ENCODE measurements at places on chromosomes 13 and 19. TPM values are rescaled to one million over a fixed set of nuclear protein-coding genes. Genes with fewer than 3 reads are reported as not detected.

- no peak for DNase-seq
These were observed 481 bp downstream of the ALOX5AP start for GRCh38 chr13:30735872-30736175.

- DNase-seq: no peak
These were observed 108.9 kb downstream of the RBM26 start for GRCh38 chr13:79297128-79297527.

DNA sequence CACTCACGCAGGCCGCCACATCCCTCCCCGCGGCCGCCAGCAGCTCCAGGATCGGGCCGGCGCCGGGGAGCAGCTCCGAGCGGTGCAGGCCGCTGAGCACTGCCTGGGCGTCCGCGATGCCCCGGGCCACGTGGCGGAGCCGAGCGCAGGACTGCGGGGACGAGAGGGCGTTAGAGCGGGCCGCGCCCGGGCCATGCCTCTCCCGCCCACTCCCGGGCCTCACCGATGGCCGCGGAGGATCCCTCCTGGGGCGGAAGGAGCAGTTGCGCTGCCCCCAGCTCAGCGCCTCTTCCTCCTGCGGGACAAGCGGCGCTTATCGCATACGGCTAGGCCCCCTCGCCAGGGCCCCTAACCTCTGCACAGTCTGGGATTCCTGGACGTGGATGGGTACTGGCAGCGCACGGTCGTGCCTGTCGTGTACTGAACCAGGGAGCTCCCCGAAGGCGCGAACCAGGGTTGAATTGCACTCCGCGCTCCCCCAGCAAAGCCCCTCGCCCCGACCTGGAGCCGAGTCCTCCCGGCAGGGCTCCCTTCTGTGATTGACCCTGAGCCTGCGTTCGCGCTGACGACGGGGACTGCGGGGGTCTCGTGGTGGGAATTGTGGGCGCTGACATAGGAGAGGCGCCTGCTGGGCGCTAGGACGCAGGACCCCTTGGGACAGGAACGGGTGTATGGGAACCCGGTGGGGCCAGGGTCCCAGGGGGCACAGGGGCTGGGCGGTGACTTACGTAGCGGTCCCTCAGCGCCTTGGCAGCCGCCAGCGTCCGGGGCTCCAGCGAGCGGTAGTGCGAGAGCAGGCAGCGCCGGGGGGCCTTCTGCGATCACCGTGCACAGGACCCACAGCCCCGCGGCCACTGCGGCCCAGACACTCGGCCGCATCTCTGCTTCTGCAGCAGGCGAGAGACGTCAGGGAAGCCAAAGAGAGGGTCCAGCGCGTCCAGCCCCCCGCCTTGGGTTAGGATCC, 673 bp downstream of the IFNL4 start:
- DNase-seq: peak; percentile 22

DNA sequence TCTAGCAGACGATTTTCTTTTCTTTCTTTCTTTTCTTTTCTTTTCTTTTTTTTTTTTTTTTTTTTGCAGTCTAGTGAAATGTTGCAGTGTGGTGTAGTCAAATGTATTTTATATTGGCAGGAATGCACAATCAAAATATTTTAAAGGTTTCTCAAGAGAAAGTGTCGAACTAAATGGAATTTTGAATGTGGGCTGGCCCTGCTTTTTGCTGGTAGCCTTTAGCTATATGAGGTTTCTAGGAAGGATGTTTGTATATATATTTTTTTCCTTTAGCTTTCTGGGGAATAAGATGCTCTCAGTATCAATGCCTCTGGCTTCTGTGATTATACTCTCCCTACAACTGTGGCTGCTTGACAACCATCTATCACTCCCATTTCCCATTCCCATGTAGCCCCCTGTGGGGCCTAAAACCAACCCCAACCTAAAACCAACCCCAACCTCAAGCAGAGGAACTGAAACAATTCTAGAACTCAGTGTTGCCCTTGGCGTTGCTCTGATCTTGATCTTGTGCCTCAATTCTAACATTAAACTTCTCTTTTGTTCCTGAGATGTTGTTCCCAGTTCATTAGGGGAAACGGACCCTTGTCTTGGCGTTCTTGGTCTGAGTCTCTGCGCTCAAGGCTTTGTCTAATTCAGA, 27.1 kb downstream of the CYSLTR2 start:
- DNase-seq: no peak

Gene NOVA2
- 4.2 TPM for polyA plus RNA-seq

DNA sequence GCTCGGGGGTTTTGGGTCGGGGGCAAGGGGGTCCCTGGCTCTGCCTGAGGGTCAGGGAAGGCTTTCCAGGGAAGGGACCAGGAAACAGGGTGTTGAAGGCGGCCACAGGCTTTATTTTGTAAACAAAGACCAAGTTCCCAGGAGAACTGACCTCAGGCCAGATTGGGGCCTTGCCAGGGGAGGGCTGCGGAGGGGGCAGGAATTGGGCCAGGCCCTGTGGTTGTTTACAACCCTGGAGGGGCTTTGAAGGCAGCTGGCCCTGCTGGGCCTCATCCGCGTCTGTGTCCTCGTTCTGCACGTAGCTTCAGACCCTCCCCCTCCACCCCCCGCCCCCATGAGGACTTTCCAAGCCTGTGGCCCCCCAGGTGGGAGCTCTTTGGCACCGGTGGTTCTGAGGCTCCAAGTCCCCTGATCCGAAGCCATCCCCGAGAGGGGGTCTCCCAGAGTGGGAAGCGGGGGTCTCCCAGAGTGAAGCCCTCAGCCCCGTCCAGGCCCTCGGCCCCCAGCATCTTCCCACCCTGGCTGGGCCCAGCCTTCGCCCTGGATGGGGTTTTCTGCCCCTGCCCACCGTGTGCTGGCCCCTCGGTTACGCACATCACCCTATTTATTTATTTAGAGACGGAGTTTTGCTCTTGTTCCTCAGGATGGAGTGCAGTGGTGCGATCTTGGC, 13.5 kb upstream of the BSG start:
- peak; percentile 46 for DNase-seq
